Hepatic stellate cell (primary cell): ENCODE measurements at places on chromosomes 3 and 15.

GRCh38 chr15:43469867-43470266 is 23.1 kb downstream of the TP53BP1 start:
- peak; percentile 13 for DNase-seq

- DNase-seq: no peak
These were observed 140.1 kb upstream of the LINGO1 start for GRCh38 chr15:77772641-77773402.

DNA sequence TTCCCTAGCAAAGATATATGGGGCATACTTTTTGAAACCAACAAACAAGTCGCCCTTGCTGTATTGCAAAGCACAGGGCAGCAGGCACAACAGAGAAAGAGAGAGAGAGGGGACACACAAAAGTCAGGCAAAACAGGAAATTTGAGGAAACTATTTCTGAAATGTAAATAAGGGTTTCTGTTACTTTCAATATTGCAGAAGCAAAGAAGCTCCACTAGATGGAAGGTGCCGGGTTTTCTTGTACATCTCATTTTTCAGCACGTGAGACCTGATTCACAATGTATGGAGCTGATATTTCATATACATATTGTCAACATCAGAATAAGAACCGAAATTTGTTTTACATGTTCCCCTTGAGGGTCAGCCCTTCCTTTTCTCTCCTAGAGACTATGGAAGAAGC is 127.4 kb downstream of the FOXP1 start:
- DNase-seq: no peak

GRCh38 chr3:144259267-144259666 is 287.6 kb downstream of the DIPK2A start:
- no peak for DNase-seq

GRCh38 chr3:143201870-143202752 is 82.5 kb downstream of the CHST2 start:
- no peak for DNase-seq
